Stimulated activated CD8-positive, alpha-beta memory T cell treated with anti-CD3 and anti-CD28 coated beads, Interleukin-7, amount 100 ng/mL, for 48 hours (primary cell): ENCODE measurements at places on chromosomes 2 and 18.
A peak's percentile ranks its signal among the peaks of the same experiment; 100 is the strongest.

DNA sequence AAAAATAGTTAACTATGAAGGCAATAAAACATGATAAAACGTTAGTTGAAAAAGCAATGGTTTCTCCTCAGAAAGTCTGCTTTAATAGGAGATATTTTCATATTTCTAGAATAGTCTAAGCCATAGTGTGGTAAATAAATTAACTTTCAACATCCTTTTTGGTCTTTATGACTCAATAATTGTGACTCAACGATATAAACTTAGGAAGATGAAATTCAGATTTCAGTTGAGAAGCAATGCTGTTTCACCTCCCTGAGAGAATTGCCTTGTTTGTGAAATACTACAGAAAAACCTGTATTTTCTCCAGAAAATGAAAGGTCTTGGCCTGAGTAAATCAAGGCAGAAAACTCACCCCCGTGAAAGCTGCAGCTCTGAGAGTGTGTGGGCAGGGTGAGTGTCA, 166.9 kb downstream of the ETAA1 start:
- DNase-seq = no peak

GRCh38 chr2:127877626-127878025, 8.1 kb downstream of the AMMECR1L start:
- no peak for DNase-seq

DNA sequence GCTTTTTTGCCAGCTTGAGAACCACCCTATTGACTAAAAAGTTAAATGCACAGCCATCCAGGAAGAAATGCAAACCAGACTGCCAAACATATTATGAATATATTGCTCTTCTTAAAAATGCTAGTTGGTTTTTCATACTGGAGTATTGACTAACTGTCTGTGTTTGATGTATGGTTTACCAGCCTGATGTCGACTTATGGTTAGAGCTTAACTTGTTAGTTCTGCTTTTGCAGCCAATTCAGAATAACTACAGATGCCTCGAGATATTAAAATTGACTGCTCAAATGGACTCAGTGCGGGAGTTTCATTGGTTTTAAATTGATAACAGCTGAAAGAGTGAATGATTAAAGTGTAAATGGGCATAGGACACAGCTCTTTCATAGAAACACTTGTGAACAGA, 369.8 kb downstream of the ARHGAP15 start:
- no peak for DNase-seq

DNA sequence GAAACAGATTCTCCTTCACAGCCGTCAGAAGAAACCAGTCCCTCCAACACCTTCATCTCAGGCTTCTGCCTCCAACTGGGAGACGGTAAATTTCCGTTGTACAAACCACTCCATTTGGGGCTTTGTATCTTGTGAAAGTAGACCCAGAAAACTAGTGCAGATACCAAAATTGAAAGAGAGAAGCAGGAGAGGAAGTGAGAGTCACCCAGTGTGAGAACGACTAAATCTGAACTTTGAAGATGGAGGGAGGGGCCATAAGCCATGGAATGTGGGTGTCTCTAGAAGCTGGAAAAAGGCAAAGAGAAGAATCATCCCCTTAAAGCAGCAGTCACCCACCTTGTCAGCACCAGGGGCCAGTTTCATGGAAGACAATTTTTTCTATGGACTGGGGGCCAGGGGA, 88.3 kb upstream of the LRATD1 start:
- DNase-seq = no peak

- DNase-seq = no peak
These were observed 42.2 kb downstream of the RAD51AP2 start for GRCh38 chr2:17476064-17476463.

DNA sequence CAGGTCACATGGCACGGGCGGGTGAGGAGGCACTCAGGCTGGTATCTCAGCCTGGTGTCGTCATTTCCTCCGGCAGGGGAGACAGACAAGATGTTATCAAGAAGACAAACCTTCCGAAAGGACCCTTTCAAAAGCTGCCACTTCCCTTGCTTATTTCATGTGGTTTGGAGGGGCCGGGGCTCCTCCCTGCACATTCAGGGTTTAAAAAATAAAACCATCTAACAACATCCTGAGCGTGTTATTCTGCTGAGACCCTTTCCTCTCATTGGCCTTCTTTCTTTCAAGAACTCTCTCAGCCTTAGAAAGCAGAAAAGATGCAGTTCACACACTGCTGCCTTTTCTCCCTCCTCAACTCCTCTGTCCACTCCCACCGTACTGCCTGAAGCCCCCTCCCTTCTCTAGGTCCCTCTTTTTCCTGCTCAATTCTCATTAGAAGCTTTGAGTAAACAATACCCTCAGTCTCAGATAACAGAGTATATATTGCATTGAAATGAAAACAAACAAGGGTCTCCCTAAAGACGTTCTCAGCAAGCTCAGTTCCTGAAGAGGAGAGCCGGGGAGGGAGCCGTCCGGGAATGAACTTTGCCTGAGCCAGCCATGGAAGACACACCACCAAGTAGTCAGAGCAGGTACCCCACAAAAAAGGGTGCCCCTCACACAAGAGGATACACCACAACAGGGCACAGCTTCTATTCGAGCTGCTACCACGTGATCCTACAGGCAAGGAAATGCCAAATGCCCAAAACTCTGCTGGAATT, 9.7 kb downstream of the SMAD7 start:
- DNase-seq = peak; percentile 75

- no peak for DNase-seq
These were observed 96.4 kb downstream of the KYNU start for GRCh38 chr2:142973822-142974207.

DNA sequence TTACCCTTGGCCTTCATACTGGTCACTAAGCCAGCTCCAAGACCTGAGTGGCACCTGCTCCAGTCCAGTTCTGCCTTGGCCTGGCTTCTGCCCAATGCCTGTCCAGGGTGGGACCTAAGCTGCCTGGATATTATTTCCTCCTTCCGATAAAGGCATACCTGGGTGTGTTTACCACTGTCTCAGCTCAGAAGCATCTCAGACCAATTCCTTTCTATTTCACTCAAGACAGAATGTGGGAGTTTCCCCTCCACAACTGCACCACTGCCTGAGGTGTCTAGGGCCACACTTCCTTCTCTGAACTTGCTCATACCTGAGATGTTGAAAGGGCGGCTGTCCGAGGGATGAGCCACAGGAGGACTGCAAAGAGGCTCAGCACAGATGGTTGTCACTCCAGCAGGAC, 18.4 kb upstream of the CAB39 start:
- DNase-seq = no peak

- DNase-seq = peak; percentile 25
These were observed 6.5 kb upstream of the CAPN10 start for GRCh38 chr2:240579771-240580614.

GRCh38 chr2:128250229-128251025, 68.2 kb downstream of the HS6ST1 start:
- no peak for DNase-seq

GRCh38 chr2:106272216-106272807, 78.2 kb upstream of the UXS1 start:
- DNase-seq = no peak

- no peak for DNase-seq
These were observed 1.6 kb downstream of the BAZ2B start for GRCh38 chr2:159614534-159615366.

DNA sequence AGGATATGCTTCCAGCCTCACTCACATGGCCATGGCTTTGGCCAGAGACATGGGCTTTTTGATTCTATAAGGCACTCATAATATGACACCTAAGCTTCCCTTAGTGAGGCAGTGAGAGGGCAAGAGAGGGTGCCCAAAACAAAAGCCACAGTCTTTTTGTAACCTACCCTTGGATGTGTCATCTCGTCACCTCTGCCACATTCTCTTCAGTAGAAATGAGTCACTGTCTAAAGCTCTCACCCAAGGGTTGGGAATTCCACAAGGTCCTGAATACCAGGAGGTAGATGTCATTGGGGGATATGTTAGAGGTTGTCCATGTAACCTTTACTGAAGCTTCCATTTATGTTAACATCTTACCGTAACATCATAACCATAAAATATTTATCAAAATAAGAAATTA, 108.4 kb downstream of the ALMS1 start:
- no peak for DNase-seq

DNA sequence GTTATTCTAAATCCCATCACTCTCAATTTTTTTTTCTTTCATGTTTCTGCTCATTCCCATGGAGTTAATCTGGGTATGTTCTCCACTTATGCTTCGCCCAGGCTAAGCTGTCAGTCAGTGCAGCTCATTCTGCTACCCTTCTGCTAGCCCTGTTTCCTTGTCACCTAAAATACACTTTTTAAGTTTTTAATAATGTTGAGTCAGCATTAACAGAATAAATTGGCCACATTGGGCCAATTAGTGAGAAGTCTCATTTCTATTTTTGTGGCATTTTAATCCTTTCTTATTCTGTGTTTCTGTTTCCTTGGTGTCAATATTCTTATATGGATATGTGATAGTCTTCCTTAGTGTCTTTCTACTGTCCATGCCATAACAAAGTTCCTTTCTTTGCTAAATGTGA, 1126.2 kb downstream of the DPP10 start:
- DNase-seq = no peak

- no peak for DNase-seq
These were observed 149.2 kb upstream of the COPS8 start for GRCh38 chr2:236936446-236936940.

DNA sequence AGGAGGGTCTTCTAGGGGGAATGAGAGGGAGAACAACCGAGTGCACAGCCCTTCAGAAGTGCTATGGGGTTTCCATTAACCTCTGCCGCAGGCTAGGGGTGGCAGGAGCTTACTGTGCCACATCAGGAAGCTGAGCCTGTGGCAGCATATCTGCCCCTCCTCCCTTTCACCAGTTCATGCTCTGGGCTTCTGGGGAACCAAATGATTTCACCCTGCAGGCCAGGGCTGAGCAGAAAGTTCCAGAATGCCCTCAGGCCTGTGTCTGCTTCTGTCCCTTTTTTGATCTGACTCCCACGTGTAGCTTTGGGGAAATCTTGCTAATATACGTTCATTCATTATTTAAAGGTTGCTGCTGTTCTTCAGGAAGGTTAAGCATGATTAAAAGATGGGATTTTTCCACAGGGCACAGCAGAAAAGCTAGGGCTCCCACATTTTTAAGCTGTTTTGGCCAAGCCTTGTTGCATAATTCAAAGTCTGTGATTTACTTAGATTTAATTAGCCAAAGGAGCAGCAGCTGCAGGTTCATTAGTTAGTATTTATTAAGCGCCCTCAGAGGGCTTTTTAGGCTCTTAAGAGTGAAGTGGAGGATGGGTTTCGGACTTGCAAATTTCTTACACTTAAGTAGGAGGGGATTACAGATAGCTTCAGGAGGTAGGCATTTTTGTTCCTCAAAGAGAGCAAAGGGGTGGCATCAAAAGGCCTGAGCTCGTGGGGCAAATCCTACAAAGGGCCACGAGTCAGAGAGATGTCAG, 10.2 kb downstream of the TMEM247 start:
- no peak for DNase-seq

DNA sequence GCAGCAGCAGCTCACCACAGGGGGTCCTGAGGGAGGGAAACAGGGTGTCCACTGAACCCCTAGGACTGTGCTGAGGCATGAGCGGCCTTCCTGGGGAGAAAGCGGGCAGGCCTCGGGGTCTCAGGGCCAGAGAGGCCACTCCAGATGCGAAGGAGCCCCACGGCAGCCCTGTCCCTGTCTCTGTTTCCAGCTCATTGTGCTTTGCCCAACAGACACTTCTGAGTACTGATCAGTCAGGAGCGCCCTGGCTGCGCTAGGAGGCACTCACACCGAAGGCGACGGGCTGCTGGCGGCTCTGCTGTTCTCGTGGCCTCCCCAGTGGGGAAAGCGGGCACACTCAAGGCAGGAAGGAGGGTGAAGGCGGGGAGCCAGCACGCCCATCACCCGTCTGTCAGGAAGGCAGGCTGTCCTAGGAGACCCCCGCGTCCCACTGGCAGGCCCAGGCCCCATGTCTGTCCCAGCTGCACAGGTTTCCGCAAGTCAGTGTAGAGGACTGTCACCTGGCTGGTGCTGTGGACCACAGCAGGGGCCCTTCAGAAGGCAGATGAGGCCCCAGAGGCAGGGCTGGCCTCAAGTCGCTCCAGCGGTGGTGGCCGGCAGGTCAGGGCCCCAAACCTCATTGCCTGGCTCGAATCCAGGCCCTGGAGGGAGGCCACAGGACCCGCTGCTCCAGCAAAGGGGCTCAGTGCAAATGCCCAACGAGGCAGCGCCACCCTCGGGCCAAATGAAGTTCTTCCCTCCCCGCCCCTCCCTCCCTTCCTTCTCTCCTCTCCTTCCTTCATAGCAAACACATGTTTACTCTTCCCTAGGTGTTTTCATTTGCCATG, 6.8 kb downstream of the ESPNL start:
- no peak for DNase-seq

DNA sequence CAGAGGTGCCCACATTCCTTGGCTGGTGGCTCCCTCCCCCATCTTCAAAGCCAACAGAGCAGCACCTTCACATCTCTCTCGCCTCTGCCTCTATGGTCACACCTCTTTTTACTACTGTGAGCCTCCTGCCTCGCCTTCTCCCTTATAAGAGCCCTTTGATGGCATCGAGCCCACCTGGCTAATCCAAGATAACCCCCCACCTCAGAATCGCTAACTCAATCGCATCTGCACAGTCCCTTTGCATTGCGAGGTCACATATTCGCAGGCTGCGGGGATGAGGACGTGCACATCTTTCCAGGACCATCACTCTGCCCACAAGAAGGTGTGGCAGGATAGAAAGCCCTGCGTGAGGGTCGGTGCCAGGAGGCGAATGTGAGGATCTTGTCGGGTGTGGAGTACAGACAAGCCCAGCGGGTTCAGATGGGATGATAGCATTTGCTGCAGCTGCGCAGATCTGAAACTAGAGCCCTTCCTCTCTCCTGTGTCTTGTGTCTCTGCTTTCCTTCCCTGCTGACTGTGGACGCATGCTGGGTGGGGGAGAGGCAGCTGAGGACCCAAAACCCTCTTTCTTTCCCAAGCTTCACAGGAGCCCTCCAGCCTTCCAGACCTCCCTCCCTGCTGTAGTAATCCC, 148.3 kb upstream of the HDAC4 start:
- no peak for DNase-seq

GRCh38 chr18:44298566-44298965, 382.1 kb upstream of the SETBP1 start:
- no peak for DNase-seq

GRCh38 chr2:235391921-235392615, 101.8 kb upstream of the AGAP1 start:
- DNase-seq = no peak

- DNase-seq = no peak
These were observed 142.7 kb upstream of the NRP2 start for GRCh38 chr2:205539603-205540002.

DNA sequence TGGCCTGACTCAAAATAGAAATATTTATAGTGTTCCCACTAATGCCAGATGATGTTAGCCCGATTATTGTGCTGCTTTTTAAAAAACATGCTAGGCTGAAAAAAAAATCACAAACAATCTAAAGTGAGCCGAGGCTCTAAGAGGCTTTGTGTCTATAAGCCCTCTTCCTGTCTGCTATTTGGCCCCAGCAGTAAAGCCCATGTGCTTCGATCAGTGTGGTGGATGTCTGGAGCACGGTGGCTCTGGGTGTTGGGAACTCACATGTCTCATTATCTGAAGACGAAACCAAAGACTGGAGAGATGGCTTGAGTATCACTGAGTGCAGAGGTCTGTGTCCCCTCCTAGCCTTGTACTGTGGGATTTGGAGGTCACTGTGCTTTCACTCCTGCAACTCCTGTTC, 55.1 kb downstream of the INO80C start:
- no peak for DNase-seq
